ENCODE measurements at places on chromosomes 7 and 10. TPM values are rescaled to one million over a fixed set of nuclear protein-coding genes. Genes with fewer than 3 reads are reported as not detected.

CCL24 gene
- 2.5 TPM for total RNA-seq

- no peak for DNase-seq
Observed at GRCh38 chr7:130379532-130379920, 768 bp upstream of the CPA1 start.

LAMTOR4 gene
- total RNA-seq: 184 TPM

DNA sequence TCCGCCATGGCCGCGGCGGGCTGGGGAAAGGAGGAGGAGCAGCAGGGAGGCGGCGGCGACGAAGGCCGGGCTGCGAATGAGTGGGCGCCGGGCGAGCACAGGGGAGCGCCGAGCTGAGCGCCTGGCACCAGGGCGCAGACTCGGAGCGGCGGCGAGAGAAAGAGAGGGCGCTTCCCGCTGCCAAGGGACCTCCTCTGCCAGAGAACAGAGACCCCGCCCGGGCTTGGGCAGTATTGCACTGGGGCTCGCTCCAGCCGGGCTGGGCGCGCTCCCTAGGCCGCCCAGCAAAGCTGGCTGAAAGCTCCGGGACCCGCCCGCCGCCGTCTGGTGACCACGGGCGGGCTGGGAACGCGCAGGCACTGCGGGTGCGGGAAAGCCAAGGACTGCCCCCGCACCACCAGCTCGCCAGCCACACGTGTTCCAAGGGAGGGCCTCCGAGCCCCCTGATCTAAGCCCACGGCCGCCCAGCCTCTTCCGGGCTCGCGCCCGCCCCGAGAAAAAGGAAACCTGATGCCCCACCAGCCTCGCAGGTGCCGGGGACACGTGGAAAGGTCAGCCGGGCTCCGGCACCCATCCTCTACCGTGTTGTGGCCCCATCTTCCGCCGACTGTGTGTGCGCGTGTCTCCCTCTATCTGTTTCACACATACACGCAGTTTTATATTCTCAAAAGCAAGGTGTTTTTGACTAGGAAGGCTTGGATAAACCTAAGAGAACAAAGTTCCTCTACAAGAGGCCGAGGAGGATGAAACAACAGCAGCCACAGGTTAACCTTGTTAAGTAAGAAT lies at the start of gene CCDC6:
CCDC6 (minus strand) TSS at position 140 of the 786 bp plus-strand sequence; CDS start at position 8, 132 bp downstream.
- peak; percentile 80 for DNase-seq

- DNase-seq: no peak
Observed at GRCh38 chr7:98807068-98808048, 62.5 kb downstream of the TMEM130 start.

DNA sequence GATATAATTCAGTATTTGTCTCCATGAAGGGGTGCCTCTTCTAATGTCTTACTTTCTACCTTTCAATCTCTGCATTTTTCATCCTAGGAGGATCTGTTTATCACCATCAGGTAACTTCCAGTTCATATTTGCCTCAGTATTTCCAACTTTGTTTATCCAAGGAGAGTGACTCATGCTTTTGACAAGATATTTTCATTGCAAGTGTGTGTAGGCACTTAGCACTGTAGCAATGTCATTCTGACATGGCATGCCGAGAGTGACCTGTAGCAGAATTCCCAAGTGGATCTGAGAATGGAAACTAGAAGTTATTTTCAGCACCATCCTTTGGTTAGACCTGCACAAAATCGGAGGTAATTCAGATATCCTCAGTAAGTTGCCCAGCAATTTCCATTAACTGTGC lies 129.9 kb downstream of the INHBA start:
- DNase-seq: no peak

DNA sequence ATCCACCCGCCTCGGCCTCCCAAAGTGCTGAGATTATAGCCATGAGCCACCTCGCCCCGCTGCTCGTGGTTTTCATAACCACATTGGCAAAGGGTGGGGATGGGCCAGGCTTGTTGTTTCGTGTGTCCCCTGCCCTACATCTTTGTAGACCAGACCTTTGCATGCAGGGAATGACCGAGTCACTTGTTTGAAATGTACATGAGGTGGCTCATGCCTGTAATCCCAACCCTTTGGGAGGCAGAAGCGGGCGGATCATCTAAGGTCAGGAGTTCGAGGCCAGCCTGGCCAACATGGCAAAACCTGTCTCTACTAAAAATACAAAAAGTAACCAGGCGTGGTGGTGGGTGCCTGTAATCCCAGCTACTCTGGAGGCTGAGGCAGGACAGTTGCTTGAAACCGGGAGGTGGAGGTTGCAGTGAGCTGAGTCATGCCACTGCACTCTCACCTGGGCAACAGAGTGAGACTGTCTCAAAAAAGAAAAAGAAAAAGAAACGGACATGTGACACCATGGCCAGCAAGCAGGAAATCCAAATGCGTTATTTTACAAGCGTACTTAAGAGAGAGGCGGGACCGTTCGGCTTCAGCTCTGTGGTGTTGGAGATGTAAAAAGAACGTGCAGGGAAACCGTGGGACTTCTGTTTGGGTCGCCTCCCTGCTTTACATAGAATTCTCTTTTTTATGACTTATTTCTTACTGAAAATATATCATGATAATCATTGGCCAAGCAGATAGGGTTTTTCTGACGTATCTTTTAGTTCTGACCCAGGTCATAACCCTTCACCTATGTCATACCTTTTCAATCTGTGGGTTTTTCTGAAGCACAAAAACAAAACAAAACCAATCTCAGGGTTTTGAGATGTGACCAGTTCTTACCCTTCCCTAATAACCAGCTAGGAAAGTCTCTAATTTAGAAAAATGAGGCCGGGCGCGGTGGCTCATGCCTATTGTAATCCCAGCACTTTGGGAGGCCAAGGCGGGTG lies 45.1 kb downstream of the WIPI2 start:
- no peak for DNase-seq

SYT15 gene
- 3.4 TPM for total RNA-seq

EGFR gene
- 124 TPM for total RNA-seq

HOXA9 gene
- total RNA-seq: not detected

CFAP69 gene
- 28.4 TPM for total RNA-seq

OR9A2 gene
- not detected for total RNA-seq

DNA sequence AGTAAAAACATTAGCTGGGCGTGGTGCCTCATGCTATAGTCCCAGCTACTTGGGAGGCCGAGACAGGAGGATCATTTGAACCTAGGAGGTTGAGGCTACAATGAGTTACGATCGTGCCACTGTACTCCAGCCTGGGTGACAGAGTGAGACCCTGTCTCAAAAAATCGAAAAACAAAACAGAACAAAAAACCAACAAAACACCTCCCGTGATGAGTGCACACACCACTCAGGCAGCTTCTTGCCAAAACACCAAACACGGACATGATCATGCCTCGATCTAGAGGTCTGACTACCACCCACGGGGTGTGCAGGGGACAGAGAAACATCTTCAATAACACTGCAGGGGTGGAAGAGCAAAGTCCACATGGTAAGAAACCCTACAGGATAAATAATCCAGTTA lies 44.4 kb downstream of the AMZ1 start:
- DNase-seq: no peak

DNA sequence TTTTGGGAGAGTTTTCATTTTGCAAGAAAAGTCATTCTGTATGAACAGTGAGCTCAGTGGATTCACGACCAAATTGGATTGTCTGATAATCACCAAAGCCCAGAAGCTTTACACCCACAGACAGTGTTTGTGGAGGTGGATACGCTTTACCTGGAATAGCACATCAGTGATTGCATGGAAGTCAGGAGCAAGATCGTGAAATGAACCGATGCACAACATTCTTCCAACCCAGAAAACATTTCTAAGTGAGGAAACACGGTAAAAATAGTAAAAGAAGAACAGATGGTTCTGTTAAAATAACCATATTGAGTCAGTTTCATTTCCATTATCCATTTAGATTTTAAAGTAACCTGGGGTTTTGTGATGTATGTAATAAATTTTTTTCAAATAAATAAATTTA lies 478.2 kb upstream of the PFKP start:
- no peak for DNase-seq

TMEM209 gene
- 8.9 TPM for total RNA-seq

SNCG gene
- 70.9 TPM for total RNA-seq

GRCh38 chr7:22882106-22882505 lies 59.5 kb upstream of the TOMM7 start:
- no peak for DNase-seq

GRCh38 chr7:140922741-140923345 lies 1.9 kb downstream of the BRAF start:
- DNase-seq: no peak

DNA sequence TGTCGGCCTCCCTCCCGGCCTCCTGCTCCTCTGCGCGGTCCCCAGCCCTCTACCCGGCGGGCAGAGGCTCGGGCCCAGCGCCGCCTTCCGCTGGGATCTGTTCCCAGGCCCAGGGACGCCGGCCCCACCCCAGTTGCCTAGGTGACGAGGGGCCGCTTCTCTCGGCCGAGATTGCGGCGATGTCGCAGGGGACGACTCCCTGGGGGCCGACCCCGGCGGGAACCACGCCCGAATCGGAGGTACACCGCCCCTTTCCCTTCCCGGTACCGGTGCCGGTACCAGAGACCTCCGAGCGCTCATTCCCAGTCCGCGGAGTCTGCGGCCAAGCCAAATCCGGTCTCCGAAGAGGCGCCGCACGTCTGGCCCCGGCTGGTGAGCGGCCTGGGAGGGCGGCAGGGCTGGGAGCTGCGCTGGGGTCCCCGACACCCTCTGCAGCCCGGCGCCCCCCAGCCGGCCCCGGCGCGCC lies at the start of gene CABCOCO1:
CABCOCO1 (plus strand) TSS at position 136 of the 466 bp plus-strand sequence; CDS start at position 180, 44 bp downstream.
- DNase-seq: no peak

GRCh38 chr10:14476641-14477407 lies 146.1 kb upstream of the FRMD4A start:
- no peak for DNase-seq

DNA sequence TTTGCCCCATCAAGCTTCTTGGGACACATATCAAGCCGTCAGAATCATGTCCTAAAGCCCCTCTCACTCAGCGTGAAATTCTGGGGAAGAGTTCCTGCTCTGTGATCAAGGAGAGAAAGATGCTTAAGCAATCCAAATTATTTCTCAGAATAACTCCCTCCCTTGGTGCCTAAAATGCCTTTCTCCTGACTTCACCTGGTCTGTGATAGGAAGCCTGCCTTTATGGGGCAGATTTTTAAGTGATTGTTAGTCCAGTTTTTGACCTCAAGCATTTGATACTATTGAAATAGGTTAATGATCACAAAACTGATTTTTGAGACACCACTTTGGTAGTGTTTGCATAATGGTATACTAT lies 76.4 kb upstream of the MAGI2 start:
- no peak for DNase-seq

DNA sequence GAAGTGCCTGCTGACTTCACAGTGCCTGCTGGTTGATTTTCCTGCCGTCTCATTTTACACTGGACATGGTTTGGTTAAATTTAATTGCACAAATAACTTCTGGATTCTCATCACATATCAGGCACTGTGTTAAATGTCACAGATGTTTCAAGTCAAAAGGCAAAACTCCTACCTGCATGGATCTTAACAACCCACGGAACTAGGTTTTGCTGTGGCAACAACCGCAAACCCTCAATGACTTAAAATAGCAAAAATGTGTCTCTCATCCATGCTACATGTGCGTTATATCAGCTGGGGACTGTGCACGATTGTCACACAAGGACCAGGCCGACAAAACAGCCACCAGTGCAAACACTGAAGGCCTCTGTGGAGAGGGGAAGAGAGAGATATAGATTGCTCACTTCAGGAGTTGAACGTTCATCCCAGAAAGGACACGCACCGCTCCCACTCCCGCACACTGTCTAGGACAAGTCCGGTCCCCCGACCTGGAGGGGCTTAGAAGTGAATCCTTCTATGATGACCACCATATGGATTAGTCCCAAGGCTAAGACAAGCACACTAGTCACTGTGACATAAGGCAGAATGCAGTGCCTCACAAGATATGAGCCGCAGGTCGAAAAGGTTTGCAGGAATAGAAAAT lies 233.3 kb downstream of the SKAP2 start:
- DNase-seq: no peak

- DNase-seq: no peak
Observed at GRCh38 chr10:43076876-43077420, at the start of gene RET. RET (plus strand) TSS chr10:43077069; CDS start chr10:43077259, 190 bp downstream.

GRCh38 chr10:127992376-127992775 lies 85.5 kb downstream of the PTPRE start:
- no peak for DNase-seq

PHF14 gene
- 29.3 TPM for total RNA-seq

DNA sequence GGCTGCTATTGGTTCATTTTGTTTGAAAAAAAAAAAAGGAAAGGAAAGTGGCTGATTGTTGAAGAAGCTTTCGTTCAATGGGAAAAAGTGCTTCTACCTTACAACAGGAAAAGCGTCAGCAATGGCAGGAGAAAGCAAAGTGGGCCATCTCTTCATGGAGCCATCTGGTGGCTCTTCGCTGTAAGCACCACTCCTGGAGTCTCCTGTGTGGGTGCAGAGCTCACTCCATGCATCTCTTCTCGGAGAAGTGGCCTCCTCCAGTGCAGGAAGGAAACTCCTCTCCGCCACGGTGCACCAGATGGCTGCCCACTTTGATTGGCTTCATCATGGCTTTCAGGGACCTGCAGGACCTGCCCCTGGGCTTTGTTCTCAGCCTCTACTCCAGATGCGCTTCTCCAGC lies 250.9 kb downstream of the PTEN start:
- DNase-seq: no peak

DNA sequence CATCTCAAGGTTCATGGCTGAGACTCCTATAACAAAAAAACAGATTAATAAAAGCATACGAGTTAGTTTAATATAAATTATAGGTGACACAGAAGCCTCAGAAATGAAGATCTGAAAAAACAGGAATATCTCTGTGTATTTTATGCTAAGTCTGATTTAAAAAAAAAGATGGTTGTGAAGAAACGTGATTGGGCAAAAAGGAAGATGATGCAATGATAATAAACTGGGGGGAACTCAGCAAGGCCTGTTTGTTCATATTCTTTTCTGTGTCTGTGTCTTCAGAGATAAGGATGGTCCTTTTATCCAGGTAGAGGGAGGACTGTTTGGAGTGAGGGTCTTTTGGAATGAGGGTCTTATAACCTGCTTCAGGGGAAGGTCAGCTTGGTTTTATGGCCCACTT lies 25.9 kb downstream of the TAC1 start:
- no peak for DNase-seq

DNA sequence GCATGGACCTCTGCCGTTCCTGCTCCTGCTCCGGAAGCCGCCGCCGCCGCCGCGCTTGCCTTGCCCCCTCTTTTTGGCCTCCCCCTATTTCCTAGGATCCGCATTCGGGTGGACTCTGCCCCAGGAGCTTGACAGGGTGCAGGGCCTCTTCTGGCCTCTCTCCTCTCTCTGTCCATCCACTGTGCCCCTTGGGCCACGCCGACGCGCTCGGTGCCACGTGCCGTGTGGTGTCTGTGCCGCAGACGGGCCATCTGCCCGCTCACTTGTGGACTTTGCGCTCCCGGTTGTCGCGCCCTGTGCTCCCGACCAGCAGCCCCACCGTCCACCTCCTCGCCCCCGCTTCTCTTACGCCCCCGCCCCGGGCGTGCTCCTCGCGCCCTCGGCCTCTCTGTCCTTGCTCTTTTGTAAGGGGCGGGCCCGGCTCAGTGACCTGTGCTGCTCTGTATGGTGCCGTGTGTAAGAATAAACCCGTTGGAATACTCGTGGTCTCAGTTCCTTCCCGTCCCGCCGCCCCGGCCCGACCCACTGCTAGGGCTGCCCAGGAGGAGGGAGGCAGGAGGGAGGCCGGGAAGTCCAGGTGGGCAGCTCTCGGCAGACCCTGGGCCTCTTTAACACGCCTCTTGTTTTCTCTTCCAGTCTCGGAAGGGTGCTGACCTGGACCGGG lies 37.0 kb downstream of the AGAP3 start:
- no peak for DNase-seq

- no peak for DNase-seq
Observed at GRCh38 chr7:44973610-44974401, 5.0 kb downstream of the MYO1G start.

GRCh38 chr10:117047947-117048346 lies 43.0 kb upstream of the SHTN1 start:
- no peak for DNase-seq

Data from omental fat pad (tissue), 4 donors.